ENCODE measurements at places on chromosomes 7 and 10. TPM values are rescaled to one million over a fixed set of nuclear protein-coding genes. Genes with fewer than 3 reads are reported as not detected.

GRCh38 chr7:5694912-5695726 lies 86.3 kb downstream of the RNF216 start:
- peaks cover 66% of the 10 kb centered on the region for H3K4me1 ChIP-seq
- peak overlapping the region; percentile 81 for H3K4me3 ChIP-seq
- peak overlapping the region; percentile 67 for H3K27ac ChIP-seq
- H3K36me3 ChIP-seq = peaks cover 16% of the 10 kb centered on the region
- peak; percentile 83 for DNase-seq
- H3K27me3 ChIP-seq = no peaks in the 10 kb centered on the region

GRCh38 chr7:14761510-14762296 lies 140.8 kb downstream of the DGKB start:
- H3K27me3 ChIP-seq = no peaks in the 10 kb centered on the region
- H3K36me3 ChIP-seq = no peaks in the 10 kb centered on the region
- no peak overlapping the region for H3K27ac ChIP-seq
- H3K4me1 ChIP-seq = no peaks in the 10 kb centered on the region
- DNase-seq = no peak
- no peak overlapping the region for H3K4me3 ChIP-seq

DNA sequence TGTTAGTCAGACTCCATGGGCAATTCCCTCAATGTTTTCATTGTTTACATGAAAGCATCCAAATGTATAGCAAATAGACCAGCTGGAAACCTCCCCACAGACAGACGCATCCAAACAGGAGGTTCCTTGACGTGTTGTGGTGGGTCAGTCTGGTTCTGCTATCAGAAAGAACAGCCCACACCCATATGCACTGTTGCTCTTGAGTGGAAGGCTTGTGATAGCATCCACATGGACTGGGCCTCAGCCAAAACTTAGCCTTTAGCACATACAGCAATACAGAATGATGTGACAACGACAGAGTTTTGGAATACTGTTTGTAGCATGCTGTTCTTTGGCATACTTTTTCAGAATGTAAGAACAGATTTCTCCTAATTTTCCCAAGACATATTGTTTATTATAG lies 299.2 kb upstream of the ETV1 start:
- DNase-seq = no peak
- no peaks in the 10 kb centered on the region for H3K36me3 ChIP-seq
- no peaks in the 10 kb centered on the region for H3K27me3 ChIP-seq
- no peaks in the 10 kb centered on the region for H3K4me1 ChIP-seq
- H3K4me3 ChIP-seq = no peak overlapping the region

DNA sequence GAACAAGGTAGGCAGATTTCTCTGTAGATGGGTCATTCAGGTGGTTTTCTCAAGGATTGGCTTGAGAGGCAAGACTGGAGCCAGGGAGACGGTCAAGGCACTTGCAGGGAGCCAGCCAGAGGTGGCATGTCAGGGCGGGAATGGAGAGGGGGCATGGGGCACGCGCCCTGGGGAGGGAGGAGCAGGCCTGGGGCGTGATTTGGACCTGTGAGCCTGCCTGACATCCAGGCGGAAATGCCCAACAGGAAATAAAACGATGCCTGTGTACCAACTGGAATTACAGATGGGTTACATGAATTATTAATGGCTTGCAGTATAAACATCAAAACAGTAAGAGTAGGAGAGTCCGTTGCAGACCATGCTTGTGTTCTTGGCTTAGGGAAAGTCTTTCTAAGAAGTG lies 8.6 kb upstream of the SUN1 start:
- peaks cover 19% of the 10 kb centered on the region for H3K36me3 ChIP-seq
- H3K4me1 ChIP-seq = no peaks in the 10 kb centered on the region
- H3K4me3 ChIP-seq = no peak overlapping the region
- H3K27ac ChIP-seq = no peak overlapping the region
- H3K27me3 ChIP-seq = no peaks in the 10 kb centered on the region

DNA sequence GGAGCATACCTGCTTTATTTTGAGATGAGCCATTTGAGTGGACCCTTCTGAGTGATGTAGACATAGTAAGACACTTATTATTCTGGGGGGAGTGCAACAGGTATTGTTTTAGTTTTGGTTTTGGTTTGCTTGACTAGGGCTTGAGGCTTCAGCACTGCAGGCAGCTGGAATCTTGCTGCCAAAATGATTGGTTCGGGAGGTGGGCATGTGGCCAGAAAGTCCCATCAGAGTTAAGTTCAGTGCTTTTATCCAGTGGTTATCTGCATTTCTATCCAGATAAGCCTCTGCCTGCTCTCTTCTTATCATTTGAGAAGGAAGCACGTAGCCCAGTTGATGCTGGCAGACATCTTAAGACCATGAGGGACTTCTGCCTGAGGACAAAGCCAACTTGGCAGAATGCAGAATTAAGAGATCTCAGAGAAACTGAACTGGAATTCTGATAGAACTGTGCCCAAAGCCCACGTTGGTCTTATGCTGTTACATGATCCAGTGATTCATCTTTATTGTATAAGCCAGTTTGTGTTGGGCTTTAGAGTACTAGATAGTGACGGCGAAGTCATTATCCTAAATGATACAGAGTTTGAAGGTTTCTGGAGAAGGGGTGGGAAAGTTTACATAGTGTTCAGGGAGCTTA lies 9.6 kb upstream of the JAZF1 start:
- H3K4me3 ChIP-seq = no peak overlapping the region
- no peak for DNase-seq
- H3K4me1 ChIP-seq = no peaks in the 10 kb centered on the region
- no peaks in the 10 kb centered on the region for H3K27me3 ChIP-seq

DNA sequence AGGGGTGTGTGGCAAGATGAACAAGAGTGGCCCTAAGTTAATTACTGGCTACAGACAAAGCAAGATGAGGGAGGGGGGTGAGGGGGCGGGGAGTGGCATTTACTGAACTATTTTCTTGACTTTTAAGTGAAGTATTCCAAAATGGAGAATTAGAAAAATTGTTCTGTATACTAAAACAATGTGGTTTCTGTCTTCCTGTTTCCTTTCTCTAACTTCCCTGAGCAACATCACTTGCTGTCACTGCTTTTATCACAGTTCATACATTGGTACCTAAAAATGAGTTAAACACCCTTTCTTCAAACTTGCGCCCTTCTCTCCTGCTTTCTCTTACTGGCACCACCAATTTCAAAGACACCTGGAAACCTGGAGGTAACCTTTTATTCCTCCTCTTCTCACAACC lies 21.6 kb downstream of the PDZD8 start:
- H3K36me3 ChIP-seq = no peaks in the 10 kb centered on the region
- no peak for DNase-seq
- no peak overlapping the region for H3K27ac ChIP-seq
- H3K4me3 ChIP-seq = peak overlapping the region; percentile 49
- H3K4me1 ChIP-seq = peaks cover 28% of the 10 kb centered on the region

GRCh38 chr7:55156919-55157763 lies 138.3 kb downstream of the EGFR start:
- no peaks in the 10 kb centered on the region for H3K27me3 ChIP-seq
- no peaks in the 10 kb centered on the region for H3K36me3 ChIP-seq
- H3K27ac ChIP-seq = no peak overlapping the region
- H3K4me3 ChIP-seq = no peak overlapping the region
- no peak for DNase-seq

GRCh38 chr7:80218723-80219122 lies 84.1 kb downstream of the GNAI1 start:
- H3K4me1 ChIP-seq = no peaks in the 10 kb centered on the region
- H3K27me3 ChIP-seq = no peaks in the 10 kb centered on the region
- H3K27ac ChIP-seq = no peak overlapping the region

OR2A1 gene
- 0.20 TPM for polyA plus RNA-seq

- DNase-seq = no peak
- H3K4me3 ChIP-seq = peak overlapping the region; percentile 91
- H3K27me3 ChIP-seq = no peaks in the 10 kb centered on the region
- H3K27ac ChIP-seq = no peak overlapping the region
These were observed 1.7 kb downstream of the CREB3L2 start for GRCh38 chr7:138000081-138000701.

GRCh38 chr10:124356701-124357560 lies 61.8 kb downstream of the OAT start:
- H3K4me3 ChIP-seq = no peak overlapping the region
- H3K36me3 ChIP-seq = no peaks in the 10 kb centered on the region
- peaks cover 3% of the 10 kb centered on the region for H3K27me3 ChIP-seq
- H3K4me1 ChIP-seq = peaks cover 5% of the 10 kb centered on the region
- H3K27ac ChIP-seq = no peak overlapping the region

FKBP6 gene
- polyA plus RNA-seq = not detected
